ENCODE measurements at places on chromosomes 7 and 10.

GRCh38 chr10:31426401-31426800, 107.4 kb downstream of the ZEB1 start:
- peak; percentile 27 for DNase-seq

- no peak for DNase-seq
Observed at GRCh38 chr10:64535131-64535867, 1014.1 kb downstream of the REEP3 start.

GRCh38 chr10:22285130-22285529, 31.1 kb upstream of the COMMD3 start:
- DNase-seq, result no peak

GRCh38 chr10:97836446-97836845, 13.2 kb upstream of the GOLGA7B start:
- no peak for DNase-seq

DNA sequence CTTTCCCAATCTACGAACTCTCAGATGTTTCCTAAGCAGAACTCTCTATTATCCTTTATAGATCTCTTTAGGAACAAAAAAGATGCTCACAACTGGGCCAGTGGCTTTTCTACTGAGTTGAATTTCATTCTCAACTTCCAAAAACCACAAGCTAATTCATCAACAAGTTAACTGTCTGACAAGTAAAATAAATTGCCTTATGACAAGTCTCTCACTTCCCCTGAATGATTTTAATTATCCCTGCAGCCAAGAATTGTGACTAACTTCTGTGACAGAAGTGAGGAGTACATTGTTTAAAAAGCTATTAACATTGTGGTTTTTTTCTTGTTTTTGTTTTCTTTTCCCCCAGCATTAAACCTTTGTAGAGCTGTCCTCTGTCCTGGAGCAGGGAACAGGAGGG, 343.1 kb downstream of the HPSE2 start:
- DNase-seq, result no peak

DNA sequence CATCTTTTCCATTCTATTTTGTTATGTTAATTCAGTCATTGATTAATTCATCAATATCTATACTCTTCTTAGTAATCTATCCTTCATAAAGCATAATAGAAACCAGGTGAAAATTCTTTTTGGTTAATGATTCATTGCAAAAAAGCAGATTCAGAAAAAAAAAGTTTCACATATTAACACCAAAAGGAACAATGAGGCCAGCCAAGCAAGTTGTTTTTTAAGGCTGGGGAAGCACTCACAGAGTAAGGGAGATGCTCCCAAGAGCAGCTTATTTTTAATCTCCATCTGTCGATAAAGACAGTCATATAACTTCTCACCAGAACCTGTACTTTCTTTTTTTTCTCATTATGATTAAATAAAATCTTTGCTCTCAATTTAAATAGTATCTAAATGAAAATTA, 95.8 kb downstream of the CACNA2D1 start:
- DNase-seq, result no peak
